Vagina (tissue), 2 donors: ENCODE measurements at places on chromosomes 5 and 9. TPM values are rescaled to one million over a fixed set of nuclear protein-coding genes. Genes with fewer than 3 reads are reported as not detected.

DNA sequence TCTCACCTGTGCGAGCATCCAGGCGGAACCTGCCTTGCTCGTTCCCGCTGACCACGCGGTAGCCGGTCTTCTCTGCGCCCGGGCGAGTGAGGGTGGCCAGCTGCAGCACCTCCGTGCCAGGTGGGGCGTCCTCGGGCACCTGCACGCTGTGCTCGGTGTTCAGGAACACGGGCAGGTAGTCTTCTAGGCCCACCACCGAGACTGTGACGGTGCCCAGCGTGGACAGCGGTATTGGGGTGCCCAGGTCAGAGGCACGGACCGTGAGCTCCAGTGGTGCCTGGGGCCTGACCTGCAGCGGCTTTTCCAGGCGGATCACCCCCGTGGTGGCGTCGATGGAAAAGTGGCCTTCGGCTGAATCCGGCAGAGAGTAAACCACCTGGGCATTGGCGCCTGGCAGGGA is 59.5 kb downstream of the FAT2 start:
- no peak overlapping the region for H3K4me3 ChIP-seq
- H3K36me3 ChIP-seq, result peaks cover 4% of the 10 kb centered on the region
- H3K27me3 ChIP-seq, result no peaks in the 10 kb centered on the region
- no peak for DNase-seq
- no peaks in the 10 kb centered on the region for H3K4me1 ChIP-seq

DNA sequence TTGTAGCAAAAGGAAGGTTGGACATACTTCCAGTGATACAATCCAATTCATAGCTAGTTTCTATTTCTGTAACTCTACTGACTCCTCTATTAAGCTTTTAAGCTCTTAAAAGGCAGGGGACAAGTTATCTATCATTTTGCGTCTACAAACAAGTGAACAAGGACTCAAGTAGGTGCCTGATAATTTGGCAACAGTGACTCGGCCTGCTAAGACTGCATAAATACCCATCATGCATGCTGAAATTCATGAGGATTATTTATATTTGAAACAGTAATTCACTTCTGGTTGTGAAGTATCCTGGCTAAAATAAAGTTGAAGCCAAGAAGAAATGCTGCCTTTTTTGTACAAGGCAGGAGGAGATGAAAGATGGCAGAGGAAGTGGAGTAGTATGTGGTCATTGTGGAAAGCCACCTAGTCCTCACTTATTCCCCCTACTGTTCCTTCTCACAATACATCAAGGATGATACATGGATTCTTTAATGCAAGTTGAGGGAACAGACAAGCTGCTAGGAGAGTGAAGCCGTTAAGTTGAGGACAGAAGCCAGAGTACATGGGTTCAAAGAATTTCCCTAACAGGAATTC is 74.0 kb downstream of the MRPS27 start:
- DNase-seq, result no peak
- no peak overlapping the region for H3K4me3 ChIP-seq

DNA sequence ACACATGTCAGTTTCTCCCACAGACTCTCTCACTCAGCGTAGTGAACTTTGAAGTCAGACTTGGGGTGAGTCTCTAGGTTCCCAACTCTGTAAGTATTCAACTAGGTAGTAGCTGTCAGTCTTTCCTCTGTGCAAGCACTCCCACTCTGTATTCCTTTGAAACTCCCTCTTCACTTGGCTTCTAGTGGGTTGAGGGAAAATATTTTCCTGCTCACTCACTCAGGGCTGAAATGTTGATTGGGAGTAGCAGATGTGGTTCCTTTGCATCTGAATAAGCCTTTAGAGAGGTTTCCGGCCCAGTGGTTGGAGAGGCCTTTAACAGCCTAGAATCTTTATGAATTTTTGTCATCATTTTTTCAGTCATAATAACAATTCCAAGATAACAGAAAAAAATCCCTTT is 18.1 kb upstream of the ARRDC3 start:
- H3K27me3 ChIP-seq, result no peaks in the 10 kb centered on the region
- DNase-seq, result no peak
- no peaks in the 10 kb centered on the region for H3K36me3 ChIP-seq
- H3K27ac ChIP-seq, result no peak overlapping the region

GRCh38 chr5:124935065-124935464 is 188.6 kb upstream of the ZNF608 start:
- H3K4me3 ChIP-seq, result no peak overlapping the region
- H3K27me3 ChIP-seq, result no peaks in the 10 kb centered on the region
- H3K4me1 ChIP-seq, result no peaks in the 10 kb centered on the region

Gene FOXI1
- not detected for total RNA-seq

Gene OR1Q1
- total RNA-seq, result not detected

Gene SLC4A9
- 0.25 TPM for total RNA-seq

Gene CERCAM
- total RNA-seq, result 36.1 TPM

Gene MRPL41
- 83.7 TPM for total RNA-seq

Gene SPINK7
- 65.3 TPM for total RNA-seq
